ENCODE measurements at places on chromosomes 16 and 17.

DNA sequence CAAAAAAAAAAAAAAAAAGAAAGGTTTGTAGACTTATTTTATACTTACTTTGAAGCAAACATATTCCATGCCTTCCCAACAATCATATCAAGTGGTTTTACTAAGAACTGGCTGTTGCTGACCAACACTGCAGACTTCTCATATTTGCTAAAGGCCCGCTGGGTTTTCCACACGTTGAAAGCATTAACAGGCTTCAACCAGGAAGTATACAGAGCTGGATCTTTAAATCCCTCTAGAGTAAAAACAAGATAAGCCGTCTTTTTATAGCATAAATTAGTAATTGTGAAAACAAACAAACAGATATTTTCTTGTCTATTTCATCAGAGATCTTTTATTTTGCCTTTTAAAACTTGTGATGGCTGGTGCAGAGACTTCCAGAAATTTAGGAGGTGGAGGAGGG lies 29.1 kb downstream of the TUBD1 start:
- DNase-seq: no peak

- no peak for DNase-seq
Observed at GRCh38 chr17:18981642-18982424, 22.7 kb downstream of the FAM83G start.

- DNase-seq: no peak
Observed at GRCh38 chr16:75746359-75746758, 20.1 kb upstream of the CPHXL start.

DNA sequence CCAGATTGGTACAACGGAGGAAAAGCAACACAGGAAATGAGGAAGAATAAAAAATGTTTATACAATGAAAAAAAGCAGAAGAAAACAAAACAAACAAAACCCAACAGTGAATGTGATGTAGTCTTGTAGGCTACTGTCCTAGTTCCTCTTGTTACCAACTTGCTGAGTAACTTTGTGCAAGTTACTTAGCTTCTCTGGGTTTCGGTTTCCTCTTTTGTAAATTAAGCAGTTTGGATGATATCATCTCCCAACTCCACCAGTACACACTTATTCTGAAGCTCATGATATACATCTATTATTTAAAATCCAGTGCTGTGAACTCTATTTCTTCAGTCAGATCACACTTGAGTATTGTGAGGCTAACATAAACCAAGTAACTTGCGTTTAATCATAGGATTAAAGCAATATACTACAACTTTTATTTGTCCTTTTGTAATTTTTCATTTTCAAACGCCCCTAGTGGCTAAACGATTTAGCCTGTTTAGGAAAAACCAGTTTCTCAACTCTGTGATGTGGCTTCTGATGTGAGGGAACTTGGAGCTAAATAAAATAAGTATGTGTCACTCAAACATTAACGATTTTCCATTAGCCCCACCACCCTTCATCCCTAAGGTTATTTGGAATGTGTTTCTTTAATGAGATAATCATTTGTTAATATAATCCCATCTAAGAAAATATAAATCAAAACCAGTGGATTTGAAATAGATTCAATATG lies 1.4 kb upstream of the UNK start:
- no peak for DNase-seq

DNA sequence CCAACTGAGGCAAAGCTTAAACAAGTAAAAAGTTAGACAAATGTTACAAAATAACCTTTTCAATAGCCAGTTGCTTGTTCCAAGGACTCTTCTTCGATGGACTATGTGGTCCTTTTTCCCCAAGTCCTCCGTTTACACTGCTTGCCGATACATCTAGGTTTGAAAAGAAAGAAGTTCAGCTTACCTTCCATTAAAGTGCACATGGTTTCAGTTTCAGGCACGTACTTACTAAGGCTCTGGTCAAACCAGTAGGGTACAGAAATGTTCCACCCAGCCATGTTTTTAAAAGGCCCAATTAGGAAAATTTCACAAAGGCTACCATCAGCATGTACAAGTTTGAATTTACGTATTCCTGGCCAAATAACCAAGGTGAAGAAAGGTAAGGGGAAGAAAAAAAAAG lies 2.1 kb downstream of the SRSF2 start:
- no peak for DNase-seq

DNA sequence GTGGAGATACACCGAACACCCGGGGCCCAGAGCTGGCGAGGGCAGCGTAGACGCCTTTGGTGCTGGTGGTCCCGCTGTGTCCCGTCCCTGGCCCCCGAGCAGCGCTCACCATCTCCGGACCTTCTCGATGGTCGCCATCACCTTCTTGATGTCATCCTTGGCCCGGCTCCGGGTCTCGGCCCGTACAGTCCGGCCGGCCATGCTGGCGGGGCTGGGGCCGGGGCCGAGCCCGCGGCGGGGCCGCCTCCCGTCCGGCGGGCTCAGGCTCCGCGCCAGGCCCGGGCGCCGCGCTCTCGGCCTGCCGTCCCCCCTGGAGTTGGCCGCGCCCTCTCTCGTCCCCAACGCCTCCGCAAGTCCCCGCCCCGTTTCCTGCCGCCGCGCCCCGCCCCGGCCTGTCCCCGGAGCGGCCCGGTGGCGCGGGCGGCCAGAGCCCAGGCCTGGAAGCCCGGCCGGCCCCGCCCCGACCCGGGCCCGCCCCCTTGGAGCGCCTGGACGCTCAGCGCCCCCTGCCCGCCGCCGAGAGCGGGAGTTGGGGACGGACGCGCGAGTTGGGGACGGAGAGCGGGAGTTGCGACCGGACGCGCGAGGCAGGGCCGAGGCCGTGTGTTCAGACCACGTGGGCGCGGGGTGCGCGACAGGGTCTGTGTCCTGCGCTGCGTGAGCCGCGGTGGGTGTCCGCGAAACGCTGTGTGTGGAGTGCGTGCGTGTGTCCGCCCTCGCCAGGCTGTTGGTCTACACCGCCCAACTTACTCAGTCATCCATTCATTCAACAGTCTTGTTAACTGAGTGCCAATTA lies at the start of gene BCL7C:
Gene BCL7C, minus strand, starts transcription at position 334 of the 796 bp plus-strand sequence. Its CDS starts 133 bp downstream, at position 201.
- peak; percentile 88 for DNase-seq

DNA sequence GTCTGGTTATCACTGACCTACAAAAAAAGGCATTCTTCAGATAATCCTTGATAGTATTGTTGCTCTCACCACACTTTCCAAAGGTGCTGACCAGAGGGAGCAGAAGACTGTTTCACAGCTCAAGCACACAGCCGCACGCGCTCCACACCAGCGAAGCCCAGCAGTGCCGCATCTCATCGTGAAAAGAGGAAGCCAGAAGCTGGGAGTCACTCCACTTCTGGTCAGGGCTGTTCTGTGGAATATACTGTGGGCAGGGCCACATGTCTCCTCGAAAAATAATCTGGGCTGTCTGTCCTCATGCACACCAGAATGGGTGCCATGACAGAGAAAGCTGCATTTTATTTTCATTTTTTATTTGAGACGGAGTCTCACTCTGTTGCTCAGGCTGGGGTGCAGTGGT lies 7.3 kb upstream of the PRSS36 start:
- DNase-seq: no peak

- no peak for DNase-seq
Observed at GRCh38 chr17:16345565-16345964, 7.7 kb downstream of the CENPV start.

DNA sequence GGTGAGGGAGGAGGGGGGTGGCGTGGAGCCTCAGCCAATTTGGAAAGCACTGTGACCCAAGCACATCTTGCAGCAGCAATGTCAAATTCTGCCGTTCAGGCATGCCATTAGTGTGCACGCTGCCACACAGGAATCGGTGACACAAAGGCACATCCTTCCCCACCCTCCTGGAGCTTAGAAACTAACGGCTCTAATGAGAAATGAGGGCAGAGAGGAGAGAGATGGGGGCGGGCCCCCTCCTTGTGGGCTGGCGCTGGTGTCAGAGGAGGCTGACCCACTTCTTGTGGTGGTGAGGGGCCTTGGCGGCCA lies 94.8 kb downstream of the RTN4RL1 start:
- no peak for DNase-seq

DNA sequence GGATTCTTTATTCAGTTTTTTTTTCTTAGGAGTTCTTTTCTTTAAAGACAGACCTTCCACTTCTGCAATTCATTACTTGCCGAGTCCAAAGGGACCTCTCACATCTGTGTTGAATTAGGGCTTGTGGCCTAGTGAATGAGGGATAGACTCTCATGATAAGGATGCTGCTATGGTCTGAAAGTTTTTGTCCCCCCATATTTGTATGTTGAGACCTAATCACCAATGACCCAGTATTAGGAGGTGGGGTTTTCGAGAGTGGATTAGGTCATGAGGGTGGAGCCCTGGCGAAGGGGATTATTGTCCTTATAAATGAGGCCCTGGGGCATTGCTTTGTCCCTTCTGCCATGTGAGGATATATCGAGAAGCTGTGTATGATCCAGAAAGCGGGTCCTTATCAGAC lies 9.5 kb downstream of the KRT12 start:
- DNase-seq: no peak

DNA sequence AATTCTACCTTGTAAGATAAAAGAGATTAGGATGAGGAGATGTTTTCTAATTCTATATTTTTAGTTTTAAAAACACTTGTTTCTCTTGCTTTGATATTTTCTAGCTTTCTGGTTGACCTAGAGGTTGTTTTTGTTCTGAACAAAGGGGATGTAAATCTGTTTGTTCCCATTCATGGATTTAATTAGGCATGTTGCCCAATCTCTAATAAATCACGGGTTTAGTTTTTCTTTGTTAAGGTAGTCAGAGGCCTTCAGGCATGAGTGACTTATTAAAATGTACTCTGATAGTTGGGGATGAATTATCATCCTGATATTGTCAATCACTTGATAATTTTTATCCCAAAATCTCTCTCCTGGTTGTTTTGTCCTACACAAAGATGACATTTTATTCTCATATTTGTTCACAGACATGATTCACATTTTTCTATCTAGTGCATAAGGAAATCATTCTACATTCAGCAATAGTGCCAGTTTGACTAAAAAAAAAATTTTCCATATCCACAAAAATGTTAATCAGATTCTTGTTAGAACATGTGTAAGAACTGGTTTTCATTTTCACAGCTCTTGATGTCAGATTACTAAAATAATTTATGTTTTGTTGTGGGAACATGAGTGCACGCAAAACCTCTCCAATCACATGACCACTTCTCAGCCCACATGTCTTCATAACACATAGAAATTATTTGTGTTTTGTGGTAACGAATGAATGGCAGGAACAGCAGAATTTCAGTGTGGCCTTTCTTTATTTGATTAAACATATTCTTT lies 95.7 kb upstream of the AKTIP start:
- DNase-seq: no peak

GRCh38 chr17:50035421-50035879 lies 20.5 kb upstream of the ITGA3 start:
- DNase-seq: no peak

- DNase-seq: no peak
Observed at GRCh38 chr17:80598813-80599545, 54.3 kb downstream of the RPTOR start.

- no peak for DNase-seq
Observed at GRCh38 chr17:27533874-27534815, 77.9 kb downstream of the KSR1 start.

- DNase-seq: no peak
Observed at GRCh38 chr17:72274614-72275013, 153.8 kb downstream of the SOX9 start.

DNA sequence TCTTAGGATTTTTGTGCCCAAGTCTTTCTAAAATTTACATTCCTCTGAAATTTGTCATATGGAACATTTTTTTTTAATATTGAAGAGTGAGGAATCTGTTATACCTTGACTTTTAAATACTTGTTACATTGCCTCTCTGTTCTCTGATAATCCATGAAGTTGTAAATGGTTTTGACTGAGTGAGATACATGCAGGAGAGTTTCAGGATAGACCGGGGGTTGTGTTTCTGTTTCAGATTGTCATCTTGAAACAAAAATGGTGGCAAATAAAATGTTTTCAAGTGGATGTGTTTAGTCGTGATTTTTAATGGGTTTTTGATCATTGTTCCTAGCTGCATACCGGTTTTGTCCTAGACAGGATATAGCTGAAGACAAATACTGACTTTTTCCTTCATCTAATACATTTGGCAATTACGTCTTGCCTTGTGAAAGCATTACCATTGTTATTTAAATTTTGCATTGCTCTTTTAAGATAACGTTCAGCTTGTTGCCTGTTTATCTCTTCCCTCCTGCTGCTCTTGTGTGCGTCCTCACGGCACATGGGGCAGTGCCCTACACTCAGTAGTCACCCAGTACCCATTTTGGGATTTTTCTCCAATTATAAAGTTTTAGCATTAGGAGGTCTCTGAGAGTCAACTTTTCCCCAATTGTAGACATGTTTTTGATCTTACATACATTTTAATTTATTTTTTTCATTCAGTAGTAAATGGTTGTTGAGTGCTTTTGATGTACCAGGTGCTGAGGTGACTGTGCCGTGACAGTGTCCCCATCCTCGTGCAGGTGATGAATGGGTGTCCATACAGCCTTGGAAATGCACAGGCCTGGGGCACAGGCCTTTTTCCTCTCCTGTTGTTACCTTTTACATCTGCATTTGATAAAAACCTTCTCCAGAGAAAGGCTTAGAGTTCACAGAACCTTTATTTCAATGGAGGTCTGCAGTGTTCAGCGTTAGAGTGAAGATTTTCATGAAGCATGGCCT lies 169.9 kb downstream of the MSI2 start:
- DNase-seq: no peak

DNA sequence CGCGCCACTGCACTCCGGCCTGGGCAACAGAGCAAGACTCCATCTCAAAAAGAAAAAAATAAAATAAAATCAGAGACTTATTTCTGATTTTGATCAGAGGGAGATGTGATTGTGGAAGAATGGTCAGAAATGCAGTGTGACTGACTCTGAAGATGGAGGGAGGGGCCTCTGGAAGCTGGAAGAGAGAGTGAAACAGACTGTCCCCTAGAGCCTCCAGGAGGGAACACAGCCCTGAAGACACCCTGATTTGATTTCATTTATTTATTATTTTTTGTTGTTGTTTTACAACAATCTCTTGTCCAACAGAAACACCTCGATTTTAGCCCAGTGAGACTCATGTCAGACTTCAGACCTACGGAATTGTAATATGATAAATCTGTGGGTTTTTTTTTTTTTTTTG lies 26.1 kb downstream of the BCL7C start:
- DNase-seq: no peak

DNA sequence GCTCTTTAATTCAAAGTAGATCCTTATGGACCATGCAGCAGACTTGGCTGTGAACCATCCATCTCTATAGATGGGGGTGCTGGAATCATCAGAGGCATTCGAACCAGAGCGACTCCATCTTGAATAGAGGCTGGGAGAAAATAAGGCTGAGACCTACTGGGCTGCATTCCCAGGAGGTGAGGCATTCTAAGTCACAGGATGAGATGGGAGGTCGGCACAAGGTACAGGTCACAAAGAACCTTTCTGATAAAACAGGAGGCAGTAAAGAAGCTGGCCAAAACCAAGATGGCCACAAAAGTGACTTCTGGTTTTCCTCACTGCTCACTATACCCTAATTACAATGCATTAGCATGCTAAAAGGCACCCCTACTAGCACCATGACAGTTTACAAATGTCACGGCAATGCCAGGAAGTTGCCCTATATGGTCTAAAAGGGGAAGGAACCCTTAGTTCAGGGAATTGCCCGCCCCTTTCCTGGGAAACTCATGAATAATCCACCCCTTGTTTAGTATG lies 89.2 kb upstream of the BRD7 start:
- no peak for DNase-seq

GRCh38 chr17:74394977-74395376 lies 27.7 kb downstream of the GPR142 start:
- DNase-seq: no peak

All from stimulated activated naive CD8-positive, alpha-beta T cell treated with anti-CD3 and anti-CD28 coated beads, Interleukin-15, amount 100 ng/mL, for 72 hours (primary cell).